ENCODE measurements at places on chromosomes 5 and 9.
A peak's percentile ranks its signal among the peaks of the same experiment; 100 is the strongest.

- DNase-seq, result no peak
Observed at GRCh38 chr5:95069021-95069420, 215.9 kb downstream of the MCTP1 start.

DNA sequence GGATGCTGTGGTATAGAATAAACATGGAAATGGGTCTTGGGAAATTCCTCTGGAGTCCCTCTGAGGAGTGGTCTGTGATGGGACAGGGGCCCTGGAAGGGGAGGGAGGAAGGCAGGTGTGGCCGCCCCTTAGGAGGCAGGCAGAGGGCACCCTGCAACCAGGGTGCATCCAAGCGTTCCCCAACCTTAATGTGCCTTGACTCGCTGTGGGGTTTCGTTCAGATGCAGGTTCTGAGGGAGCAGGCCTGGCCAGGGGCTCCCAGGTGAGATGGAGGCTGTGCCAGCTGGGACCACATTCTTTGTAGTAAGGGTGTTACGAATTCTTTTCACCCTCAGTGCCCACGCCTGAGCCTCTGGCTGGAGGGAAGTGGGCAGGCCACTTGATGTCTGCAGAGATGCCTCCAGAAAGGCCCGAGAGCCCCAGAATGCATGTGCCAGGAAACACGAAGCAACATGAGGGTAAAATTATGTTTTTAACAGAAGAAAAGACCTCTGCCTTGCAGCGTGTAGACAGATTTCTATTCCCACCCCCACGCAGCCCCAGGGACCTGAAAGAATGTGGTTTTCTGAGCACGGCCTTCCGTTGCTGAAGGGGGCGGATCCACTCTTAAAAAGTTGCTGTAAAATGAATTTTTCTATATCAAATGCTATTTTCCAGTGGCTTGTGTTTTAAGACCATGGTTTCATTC is 150.4 kb upstream of the IER5L start:
- no peak for DNase-seq

DNA sequence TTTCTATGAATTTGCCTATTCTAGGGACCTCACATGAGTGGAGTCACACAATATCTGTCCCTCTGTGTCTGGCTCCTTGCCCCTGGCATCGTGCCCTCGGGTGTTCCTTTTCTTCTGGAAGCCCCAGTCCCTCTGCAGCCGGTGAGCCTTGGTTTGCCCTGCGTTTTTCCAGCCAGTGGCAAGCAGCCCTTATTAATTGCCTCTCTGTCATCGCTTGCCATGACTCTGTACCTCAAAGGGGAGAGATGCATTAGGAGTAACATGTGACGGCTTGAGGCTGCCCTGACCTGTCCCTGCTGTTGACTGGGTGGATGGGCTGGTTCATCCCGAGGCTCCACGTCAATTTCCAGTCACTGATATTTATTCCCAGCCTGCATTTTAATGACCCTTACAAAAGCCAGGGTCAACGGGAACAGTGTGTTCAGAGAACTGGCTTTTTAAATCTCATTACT is 87.3 kb downstream of the CFAP90 start:
- no peak for DNase-seq

DNA sequence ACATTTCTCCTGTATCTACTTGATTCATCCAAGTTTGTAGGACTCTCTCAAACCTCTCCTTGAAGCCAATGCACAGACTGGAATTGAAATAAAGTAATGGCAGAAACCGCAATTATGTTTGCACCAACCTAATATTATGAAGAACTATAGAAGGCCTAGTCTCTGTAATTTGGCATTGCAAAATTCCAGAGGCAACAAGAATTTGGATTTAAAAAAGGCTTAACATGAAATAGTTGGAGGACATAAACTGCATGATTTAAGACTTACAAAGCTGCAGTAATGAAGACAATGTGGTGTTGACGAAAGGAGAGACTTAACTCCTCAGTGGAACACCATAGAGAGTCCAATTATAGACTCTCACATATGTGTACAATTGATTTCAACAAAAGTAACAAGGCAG is 117.8 kb upstream of the MINAR2 start:
- DNase-seq, result no peak

GRCh38 chr9:136857166-136857565 is 5.0 kb downstream of the MAMDC4 start:
- DNase-seq, result peak; percentile 17

GRCh38 chr5:16467363-16468219 is 2.0 kb upstream of the ZNF622 start:
- DNase-seq, result no peak

- no peak for DNase-seq
Observed at GRCh38 chr5:68178579-68178978, 37.0 kb upstream of the PIK3R1 start.

GRCh38 chr5:132214491-132214890 is 13.2 kb downstream of the P4HA2 start:
- DNase-seq, result no peak

DNA sequence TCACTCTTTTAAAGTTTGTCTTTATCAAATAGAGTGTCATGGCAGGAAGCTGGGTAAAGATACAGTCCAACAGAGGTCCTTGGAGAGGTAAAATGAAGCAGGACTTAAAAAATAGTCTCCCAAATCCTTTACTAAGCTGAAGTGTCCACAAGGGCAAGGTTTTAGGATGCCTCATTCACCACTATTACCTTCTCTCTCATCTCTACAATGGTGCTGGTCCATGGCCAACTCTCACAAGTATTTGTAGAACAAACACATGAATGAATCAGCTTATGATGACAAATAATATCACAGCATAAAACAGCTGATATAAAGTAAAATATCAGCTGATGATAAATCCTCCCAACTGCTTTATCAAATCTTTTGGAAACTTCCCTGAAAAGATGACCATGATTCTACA is 162.3 kb upstream of the ZNF462 start:
- DNase-seq, result no peak

DNA sequence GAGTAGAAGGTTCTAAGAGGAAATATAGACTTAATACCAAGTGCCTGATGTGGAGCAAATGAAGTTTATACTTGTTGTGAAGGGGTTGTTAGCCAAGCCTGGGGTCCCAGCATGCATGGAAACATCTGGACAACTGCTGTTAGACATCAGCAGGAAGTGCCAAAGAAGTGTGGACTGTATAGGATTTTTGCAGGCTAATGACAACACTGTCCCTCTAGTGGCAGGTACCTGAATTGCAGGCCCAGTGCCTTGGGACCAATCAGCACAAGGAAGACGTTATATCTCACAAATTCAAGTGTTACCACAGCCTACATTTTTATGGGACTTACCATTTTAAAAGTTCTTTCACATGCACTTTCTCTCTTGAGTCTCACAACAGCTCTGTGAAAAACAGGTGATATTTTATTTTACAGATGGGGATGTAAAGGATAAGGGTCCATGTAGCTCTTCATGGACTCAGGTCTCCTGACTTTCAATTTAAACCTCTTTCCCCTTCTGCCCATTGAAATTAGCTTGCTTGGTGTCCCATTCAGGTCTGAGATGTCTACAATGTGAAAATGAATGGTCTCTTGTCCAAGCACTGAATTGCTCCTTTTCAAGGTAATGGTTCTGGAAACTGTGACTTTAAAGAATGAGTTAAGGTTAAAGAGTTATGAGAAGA is 89.0 kb upstream of the MAP1B start:
- DNase-seq, result peak; percentile 53

- DNase-seq, result no peak
Observed at GRCh38 chr5:96790961-96791504, 16.7 kb downstream of the ERAP1 start.

- no peak for DNase-seq
Observed at GRCh38 chr5:118711727-118712126, 276.6 kb downstream of the DTWD2 start.

DNA sequence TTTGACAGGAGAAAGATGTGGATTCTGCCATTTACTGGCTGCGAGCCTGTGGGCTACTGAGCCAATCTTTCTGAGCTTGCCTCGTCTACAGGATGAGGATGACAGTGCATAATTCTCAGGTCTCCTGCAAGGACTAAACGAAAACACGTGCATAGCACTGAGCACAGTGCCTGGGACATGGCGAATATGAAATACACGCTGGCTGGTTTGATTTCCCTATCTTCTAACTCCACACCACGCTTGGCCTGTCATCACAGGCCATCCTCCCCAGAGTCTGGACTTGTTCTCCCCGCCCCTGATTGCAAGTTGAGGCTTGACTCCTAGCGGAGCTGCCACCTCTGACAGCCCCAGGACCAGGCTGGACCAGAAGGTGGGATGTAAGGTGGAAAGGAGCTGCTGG is 37.9 kb downstream of the ARPC5L start:
- DNase-seq, result no peak

- no peak for DNase-seq
Observed at GRCh38 chr5:55747778-55748318, 10.0 kb downstream of the DDX4 start.

DNA sequence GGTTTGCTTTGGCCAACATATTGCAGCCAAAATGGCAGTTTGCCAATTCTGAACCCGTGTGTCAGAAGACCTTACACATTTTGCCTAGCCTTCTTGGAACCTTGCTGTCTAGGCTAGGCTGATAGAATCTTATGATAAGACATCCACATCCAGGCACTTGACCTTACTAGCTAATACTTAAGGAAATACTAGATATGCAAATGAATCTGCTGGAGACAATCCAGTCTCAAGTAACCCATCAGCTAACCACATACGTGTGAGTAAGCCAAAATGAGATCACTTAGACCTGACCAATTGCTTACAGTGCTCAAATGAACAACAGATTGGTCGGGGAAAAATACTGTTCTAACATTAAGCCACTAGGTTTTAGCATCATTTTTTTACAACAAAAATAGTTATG is 1504.6 kb upstream of the CDH9 start:
- no peak for DNase-seq

DNA sequence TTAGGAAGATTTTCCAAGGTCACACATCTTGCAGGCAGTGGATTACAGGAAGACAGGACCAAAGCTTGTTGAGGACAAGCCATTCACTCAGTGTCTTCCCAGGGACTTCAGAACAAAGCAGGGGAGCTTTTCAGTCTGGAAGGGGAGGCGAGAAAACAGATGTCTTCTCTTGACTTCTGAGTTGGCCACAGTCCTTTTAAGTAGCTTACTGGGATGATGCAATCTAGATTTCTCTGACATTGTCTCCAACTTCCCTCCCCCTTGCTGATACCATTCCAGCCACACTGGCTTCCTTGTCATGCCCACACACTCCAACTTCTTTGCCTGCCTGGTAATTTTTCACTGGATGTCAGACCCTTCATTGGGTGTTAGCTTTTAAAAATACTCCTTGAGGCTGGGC is 174.2 kb upstream of the TBC1D2 start:
- no peak for DNase-seq

DNA sequence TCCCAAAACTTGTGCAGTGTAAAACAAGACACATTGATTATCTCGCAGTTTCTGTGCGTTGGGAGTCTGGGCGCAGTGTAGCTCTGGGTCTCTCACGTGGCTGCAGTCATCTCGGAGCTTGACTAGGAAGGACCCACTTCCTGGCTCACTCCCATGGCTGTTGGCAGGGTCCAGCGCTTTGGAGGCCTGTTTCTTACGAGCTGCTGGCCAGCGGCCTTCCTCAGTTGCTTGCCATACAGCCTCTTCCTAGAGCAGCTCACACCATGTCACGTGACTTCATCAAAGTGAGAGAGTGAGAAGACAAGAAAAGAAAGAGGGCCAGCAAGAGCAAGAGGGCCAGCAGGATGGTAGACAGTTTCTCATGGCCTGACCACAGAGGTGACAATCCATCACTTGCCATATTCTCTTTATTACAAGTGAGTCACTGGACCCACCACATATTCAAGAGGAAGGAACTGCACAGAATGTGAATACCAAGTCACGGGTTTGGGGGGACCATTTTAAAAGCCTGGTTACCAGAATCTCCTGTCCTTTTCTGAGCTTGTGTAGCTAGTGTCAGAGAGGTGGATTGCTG is 36.2 kb downstream of the MCCC2 start:
- no peak for DNase-seq

GRCh38 chr9:77802515-77803293 is 154.6 kb upstream of the GNA14 start:
- DNase-seq, result no peak

- no peak for DNase-seq
Observed at GRCh38 chr9:114806526-114806900, 674 bp upstream of the TNFSF15 start.

DNA sequence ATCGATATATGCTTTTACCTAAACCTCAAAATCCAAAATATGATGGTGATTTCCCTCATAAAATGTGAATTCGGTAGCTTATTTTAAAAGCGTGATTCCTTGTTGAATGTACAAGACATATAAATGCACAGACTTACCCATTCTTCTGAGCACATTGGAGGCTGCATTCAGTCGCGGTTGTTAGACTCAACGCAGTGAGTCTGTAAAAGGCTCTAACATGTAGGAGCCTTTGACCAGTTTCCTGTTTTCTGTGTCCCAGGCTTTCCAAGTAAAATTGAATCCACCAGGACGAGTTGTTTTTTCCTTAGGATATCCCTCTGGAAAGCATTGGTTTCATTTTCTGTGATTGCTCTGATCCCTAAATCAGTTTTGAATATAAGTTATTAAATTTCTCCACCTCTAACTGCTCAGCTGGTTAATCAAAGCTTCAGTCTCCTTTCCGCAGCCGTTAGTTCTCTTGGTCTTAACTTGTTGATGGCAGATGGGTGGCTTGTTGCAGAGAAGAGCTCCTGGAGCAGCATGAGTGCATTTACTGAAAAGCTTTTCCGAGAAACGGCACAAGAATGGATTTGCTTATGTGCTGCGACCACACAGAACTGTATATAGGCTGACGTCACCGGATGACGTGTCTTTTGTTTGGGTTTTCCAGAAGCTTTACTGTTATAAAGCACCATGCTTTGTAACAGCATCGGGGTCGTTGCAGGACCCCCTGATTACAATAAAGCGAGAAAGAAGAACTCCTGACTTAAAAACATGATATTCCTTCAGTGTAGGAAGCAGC is at the start of gene LRRTM2:
Gene LRRTM2, minus strand, starts transcription at position 565 of the 781 bp plus-strand sequence. Its CDS starts 424 bp downstream, at position 141.
- DNase-seq, result no peak

- no peak for DNase-seq
Observed at GRCh38 chr9:36328798-36329411, 70.7 kb upstream of the GNE start.

DNA sequence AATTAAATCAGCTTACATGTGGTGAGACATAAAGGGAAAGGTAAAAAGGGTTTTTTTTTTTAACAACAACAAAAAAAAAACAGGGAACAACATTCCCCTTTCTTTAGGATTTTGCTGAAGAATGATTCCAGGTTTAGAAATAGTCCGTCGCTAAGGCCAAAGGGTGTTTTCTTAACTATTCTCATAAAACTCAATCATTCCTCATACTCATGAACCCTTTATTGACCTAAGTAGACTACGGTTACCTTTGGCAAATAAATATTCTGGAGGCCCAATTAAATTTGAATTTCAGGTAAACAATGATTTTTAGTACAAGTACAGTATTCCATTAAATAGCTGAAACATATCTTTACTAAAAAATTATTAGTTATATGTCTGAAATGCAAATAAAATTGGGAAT is 55.6 kb upstream of the CCNG1 start:
- no peak for DNase-seq

DNA sequence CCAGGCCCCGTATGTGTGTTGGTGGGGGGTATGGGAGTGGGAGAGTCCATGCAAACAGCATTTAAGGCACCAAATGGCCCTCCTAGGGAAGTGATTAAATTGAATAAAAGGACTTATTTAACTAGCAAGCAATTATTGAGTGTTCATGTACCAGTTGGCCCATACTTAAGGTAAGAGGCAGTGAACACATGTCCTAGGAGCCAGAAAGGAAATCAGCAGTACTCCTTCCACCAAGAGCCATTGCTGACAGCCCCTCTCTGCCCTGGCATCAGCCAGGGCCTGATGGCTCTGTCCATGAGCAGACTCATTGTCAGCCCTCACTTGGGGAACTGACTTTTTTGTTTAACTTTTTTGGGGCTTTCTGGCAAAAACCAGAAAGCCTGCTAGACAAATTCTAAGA is 10.4 kb upstream of the SHROOM1 start:
- DNase-seq, result no peak

GRCh38 chr9:23765561-23765960 is 60.5 kb downstream of the ELAVL2 start:
- DNase-seq, result no peak

Measured in activated T-cell treated with anti-CD3 and anti-CD28 coated beads, Interleukin-2, amount 50 U/mL, for 1 hour (primary cell).